Right lung (tissue), 10 donors: ENCODE measurements at places on chromosomes 1 and 21. TPM values are rescaled to one million over a fixed set of nuclear protein-coding genes. Genes with fewer than 3 reads are reported as not detected.

- DNase-seq: no peak
Measured at GRCh38 chr1:98842241-98842640, 162.4 kb downstream of the PLPPR5 start.

- DNase-seq: no peak
Measured at GRCh38 chr1:162141281-162142054, 72.0 kb downstream of the NOS1AP start.

- peak; percentile 26 for DNase-seq
Measured at GRCh38 chr1:202998836-202999750, 8.1 kb upstream of the TMEM183A start.

The FAM177B gene
- polyA plus RNA-seq: 0.31 TPM

DNA sequence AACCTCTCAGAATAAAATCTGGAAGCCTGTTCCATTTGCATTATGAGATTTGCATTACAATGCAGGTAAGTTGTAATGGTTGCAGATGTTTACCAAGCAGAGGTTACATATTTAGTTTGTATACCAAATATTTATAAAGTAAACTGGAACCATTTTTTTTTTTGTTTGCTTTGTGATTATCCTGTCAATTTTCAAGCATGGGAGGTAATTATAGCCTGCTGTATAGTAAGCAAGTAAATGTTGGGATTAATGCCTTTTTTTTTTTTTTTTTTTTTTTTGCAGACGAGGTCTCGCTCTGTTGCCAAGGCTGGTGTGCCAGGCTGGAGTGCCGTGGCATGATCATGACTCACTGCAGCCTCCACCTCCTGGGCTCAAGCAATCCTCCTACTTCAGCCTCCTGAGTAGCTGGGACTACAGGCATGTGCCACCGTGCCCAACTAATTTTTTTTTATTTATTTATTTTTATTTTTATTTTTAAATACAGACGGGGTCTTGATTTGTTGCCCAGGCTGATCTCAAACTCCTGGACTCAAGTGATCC lies 21.0 kb downstream of the NFYC start:
- no peak for DNase-seq

The MAEL gene
- not detected for polyA plus RNA-seq

GRCh38 chr1:244344001-244344400 lies 107.7 kb downstream of the ADSS2 start:
- DNase-seq: no peak

- DNase-seq: no peak
Measured at GRCh38 chr1:37944086-37944763, 2.6 kb downstream of the INPP5B start.
